Omental fat pad (tissue), 4 donors: ENCODE measurements at places on chromosomes 16 and 17.

- no peak for DNase-seq
Measured at GRCh38 chr16:4666537-4667202, 26.7 kb upstream of the NUDT16L1 start.

DNA sequence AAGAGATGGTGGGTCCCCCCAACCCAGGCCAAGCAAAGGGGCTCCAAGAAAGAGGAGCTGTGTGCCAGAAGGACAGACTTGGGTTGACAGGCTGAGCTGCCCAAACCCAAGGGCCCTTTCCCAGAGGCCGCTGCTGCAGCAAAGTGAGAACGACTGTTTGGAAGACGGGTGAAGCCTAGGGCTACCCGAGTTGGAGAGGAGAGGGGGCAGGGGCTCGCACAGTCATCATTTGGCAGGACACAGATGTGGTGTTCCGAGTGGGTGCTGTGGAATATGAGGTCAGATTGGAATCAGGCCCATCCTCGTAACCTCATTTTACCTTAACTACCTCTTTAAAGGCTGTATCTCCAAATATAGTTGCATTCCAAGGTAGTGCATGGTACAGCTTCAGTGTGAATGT, 5.3 kb upstream of the MFAP4 start:
- DNase-seq = no peak

- no peak for DNase-seq
Measured at GRCh38 chr17:8753136-8753975, 5.0 kb downstream of the SPDYE4 start.

- DNase-seq = no peak
Measured at GRCh38 chr17:35849469-35850348, 19.0 kb downstream of the HEATR9 start.

DNA sequence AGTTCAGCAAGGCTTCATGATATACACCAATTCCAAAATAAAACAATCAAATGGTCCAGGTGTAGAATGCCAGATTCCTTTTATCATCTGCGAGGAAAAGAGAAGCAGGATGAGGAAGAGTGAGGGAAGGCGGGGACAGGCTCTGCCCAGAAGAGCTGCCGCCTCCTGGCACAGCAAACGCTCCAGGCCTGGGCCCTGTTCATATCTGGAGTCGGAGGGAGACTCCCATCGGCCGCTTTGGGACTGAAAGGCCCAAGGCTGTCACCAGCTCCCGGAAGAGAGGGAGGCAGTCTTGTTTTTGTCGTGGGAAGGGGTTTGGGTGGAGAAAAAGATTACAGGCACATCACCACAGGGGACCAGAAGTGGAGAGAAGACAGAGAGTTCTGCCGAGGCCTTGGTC, 29.0 kb upstream of the SLC25A19 start:
- DNase-seq = no peak

- DNase-seq = no peak
Measured at GRCh38 chr16:15031179-15031578, 24.7 kb downstream of the NTAN1 start.

- DNase-seq = no peak
Measured at GRCh38 chr17:79990051-79990592, 45.5 kb downstream of the TBC1D16 start.

GRCh38 chr16:49681217-49681883, 174.6 kb downstream of the ZNF423 start:
- no peak for DNase-seq

DNA sequence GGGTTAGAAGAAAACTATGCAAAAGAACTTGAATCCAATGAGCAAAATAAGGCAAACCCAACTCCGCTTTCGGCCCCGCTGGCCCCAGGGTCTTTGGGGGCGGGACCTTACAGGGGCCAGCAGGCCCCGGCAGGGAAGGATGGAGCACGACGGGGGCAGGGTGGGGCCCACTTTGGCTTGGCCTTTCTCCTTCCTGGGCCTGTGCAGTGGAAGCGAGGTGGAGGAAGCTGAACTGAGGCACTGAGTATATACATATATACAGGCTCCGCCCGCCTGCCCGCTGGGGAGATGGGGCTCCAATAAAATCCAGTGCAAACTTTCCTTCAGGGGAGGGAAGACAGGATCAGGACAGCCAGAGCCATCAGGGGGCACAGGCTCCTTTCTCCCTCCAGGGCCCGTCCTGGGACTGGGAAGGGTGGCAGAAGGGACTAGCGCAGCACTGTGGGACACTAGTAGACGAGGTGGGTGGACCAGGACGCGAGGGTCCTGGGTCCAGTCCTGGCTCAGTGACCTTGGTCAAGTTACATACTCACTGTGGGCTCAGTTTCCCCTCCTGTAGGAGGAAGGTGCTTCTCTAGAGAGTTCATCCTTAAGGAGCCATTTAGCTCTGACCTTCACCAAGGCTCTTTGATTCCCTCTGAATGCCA, 20.9 kb upstream of the MPO start:
- DNase-seq = no peak

DNA sequence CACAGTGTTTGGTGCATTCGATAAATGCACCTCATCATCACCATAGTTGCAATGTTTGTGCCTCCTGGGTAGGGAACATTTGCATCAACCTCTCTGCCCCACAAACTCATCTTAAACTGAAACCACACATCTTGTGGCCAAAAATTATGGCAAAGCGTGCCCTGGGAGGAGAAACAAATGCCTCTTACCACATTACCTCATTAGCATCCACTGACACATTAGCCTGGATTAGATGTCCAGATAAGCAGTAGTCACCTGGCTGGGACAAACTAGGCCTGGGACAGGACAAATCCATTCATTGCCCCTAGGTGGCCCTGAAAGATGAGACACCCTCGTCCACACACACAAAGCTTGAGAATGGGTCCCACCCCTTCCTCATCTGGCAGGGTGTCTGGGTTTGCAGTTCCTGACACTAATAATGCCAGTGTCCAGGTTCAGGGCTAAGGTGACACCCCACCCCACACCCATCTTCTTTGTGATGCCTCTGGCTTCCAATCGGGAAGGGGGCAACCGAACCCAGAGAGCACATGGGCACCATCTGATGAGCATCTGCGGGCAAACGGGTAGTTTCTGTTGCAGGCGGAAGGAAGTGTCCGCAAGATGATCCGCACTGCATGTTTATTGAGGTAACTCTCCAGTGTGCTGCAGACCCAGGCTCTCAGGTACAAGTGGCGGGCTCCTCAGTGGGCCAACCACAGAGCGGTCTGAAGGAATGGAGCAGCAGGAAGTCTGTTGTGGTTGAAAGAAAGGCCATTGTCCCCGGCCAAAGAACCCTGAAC, 8.6 kb downstream of the XYLT1 start:
- DNase-seq = no peak

DNA sequence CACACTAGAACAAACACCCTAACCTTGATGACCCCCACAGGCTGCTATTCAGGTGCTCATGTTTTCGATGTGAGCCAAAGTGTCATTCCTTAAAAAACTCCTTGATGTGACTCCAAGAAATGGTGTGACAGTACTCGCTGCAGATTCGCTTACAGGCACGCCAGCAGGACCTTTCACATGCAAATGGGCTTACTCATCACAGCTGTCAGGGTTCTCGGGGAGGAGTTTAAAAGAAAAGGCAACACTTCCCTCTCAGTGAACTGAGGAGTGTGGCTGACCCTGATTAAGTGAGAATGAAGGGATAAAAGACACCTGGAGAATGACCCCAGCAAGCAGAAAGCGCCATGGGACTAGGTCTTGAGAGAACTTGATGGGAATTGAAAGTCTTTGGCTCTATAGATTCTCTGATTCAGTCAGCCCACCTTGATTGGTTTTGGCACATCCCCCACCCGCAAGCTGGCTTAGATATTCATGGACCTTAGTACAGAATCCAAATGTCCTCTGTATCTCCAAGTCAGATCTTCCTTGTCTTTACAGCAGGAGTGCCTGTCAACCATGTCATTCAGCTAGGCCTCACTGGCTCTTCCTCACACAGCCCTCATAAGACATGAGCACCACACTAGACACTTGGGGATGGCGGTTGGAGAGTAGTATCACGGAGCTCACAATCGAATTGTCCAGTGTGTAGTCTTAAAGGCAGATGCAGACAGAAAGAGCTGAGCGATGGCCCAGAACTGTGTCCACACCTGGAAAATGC, 82.6 kb downstream of the HIC1 start:
- DNase-seq = no peak

DNA sequence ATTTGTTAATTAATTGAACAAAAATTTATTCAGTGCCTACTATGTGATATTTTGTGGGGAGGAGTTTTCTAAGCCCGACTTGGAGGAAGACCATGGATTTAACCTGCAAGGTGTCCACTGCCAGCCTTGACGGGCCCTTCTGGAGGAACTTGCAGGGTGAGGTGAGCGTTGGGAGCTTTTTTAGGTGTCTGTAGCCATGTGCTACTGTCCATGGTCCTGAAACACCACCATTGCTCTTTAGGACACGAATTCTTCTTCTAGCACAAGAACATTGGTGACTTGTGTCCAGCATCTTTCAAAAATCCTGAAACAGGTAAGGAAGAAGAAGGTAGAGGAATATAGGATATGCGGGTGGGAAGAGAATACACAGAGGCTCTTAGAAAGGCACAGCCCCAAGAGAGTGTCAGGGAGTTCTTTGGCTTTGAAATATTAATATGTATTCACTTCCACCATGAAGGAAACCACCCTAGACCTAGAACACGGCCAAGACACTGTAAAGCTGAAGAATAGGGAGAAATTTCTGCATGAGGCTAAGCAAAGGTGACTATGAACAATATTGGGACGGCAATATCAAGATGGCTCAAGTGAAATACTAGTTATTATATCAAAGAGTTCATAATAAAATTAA, 27.9 kb upstream of the OR4D1 start:
- no peak for DNase-seq

DNA sequence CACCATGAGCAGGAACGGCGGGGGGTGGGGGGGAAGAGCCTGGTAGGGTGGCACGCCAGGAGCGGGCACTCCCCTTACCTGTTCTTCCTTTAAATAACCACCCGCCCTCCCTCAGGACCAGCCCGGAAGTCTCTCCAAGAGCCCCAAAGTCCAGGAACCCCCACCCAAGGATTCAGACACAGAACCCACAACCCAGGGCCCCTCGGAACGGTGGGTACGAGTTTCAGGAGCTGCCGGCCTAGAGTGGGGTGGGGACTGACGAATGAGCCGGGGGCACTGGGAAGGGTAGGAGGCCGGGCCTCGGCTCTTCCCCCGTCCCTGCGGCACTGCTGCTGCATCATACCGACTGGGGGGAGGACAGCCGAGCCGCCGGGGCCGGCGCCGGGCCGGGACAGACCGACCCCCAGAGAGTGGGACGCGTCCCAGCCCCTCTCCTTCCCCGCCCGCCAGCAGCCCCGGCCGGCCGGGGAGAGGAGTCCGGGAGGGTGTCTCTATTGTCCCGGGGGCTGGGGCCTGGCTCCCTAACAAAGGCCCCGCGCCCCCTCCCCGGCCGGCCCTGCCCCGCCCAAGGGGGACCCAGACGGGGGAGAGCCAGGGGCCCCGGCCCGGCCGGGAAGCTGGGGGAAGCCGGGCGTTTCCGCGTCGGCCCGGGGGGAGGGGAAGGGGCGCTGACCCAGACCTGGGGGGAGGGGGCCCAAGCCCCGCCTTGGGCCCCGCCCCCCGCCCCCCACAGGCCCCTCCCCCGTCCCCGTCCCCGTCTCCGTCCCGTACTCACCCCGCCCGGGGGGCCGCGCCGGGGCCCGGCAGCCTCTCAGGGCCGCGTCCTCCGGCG, 747 bp downstream of the ATXN7L3 start:
- no peak for DNase-seq

DNA sequence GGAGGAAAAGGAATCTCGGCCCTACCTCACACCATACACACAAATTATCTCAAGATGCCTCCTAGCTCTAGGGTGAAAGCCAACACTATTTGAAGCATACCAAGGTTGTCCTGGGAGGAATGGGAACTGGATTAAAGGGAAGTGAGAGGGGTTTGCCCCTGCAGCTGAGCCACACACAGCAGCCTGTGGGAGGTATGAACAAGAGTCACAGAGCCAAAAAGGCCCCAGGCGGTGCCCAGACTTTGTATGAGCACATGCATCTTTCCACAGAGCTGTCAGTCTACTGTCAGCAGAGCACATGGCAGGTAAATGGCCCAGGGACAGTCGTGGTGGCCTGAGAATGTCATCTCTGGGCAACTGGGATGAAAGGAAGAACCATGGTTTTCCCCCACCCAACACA, 31.0 kb upstream of the RCVRN start:
- no peak for DNase-seq

DNA sequence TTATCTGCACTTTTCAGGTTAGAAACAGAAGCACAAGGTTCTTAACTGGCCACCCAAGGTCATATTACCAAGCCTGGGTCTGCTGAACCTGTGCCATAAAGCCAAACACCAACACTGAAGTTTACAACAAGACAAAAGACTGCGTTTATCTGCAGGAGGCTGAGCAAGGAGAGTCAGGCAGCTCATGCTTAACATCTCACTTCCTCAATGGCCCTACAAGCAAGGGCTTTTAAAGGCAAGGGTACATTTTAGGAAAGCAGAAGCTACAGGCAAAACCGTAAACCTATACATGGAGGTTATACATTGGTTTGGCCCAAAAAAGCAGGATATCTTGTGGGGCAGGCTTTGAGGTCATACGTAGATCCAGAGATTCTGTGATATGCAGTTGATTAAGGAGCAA, 91.2 kb downstream of the GNAO1 start:
- no peak for DNase-seq

DNA sequence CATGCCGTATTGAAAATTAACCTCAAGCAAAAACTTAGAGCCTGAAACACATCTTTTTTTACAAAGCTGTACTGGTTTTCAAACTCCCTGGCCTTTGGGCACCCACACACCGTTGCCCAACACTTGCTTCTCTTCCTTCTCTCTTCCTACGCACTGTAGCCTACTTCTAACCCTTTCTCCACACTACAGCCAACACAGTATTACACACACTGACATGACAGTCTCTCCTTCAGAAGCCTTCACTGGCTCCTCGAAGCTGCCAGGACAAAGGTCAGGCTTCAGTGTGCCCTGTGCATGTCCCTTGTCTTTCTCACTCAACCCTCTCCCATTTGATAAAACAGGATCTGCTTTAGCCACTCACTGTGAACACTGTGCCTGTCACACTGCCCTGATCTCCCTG, 8.0 kb downstream of the FANCA start:
- DNase-seq = no peak

DNA sequence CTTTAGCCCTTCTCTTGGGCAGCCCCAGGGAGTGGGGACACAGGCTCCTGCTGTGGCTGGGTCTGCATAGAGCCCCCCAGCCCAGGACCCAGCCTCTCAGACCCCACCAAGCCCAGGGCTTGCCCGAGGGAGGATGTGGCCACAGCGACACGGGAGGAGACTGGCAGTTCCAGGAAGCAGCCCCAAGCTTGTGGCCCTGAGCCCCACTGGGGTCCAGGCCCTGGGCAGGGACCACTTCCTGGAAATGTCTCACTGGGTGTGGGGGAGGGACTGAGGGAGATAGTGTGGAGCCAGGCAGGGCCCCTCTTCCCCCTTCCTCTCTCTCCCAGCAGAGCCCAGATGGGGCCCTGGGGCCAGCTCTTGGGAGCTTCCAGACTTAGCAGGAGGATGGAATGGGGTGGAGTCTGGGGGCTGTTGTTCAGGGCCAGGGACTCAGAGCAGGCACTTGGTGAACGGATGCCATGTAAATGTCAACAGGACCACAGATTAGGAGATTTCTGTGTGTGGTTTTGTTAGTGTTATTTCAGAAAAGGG, 35.3 kb downstream of the ADGRG5 start:
- DNase-seq = peak; percentile 21
